ENCODE measurements at places on chromosomes 2 and 18.

DNA sequence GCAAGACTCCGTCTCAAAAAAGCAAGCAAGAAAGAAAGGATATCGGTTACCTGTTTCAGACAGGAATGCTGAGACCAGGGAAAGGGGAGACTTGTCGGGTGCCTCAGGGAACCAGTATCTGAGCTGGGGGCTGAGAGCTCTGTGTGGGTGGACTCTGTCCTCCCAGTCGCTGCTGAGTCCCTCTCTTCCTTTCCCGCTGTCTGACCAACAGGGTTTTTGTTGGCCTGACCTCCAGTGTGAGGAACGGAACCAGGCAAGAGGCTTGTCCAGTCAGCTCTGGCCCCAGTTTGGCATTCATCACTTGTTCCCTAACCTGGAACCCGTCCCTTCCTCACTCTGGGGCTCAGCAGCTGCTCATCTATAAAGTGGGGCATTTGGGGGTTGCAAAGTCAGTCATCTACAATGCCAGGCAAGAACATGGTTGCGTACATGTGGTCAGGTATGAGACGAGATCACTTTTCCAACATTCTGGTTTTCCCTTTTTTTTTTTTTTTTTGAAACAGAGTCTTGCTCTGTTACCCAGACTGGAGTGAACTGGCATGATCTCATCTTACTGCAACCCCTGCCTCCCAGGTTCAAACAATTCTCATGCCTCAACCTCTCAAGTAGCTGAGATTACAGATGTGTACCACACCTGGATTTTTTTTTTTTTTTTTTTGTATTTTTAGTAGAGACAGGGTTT, 116.4 kb downstream of the PLB1 start:
- DNase-seq, result no peak

DNA sequence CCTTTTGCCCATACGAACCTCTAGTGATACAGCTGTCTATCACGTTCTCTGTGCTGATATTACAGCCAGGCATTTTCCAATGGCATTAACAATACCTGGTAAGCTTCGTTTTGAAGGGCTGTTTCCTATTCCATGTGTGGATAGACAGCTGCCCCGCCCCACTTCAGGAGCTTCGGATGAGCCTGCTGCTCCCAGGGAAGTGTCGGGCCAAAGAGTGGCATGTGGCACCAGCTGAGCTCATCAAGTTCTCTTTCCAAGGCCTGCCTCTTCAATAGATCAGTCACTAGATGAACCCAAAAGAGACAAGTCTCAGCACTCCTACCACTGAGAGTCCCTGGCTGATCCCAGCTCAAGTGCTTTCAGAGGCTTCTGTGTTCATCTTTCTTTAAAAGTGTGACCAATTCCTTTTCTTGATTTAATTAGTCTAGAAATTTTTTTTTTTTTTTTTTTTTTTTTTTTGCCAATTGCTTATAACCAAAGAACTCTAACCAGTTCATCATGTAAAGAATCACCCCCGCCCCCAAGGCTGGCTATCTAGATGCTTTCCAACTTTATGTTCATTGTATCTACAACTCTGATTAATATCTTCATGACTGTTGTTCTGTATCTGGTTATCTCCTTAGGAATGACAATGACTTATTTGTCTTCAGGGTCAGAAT, 46.6 kb downstream of the HDAC4 start:
- no peak for DNase-seq

- no peak for DNase-seq
These were observed 48.2 kb downstream of the TWIST2 start for GRCh38 chr2:238895891-238896600.

DNA sequence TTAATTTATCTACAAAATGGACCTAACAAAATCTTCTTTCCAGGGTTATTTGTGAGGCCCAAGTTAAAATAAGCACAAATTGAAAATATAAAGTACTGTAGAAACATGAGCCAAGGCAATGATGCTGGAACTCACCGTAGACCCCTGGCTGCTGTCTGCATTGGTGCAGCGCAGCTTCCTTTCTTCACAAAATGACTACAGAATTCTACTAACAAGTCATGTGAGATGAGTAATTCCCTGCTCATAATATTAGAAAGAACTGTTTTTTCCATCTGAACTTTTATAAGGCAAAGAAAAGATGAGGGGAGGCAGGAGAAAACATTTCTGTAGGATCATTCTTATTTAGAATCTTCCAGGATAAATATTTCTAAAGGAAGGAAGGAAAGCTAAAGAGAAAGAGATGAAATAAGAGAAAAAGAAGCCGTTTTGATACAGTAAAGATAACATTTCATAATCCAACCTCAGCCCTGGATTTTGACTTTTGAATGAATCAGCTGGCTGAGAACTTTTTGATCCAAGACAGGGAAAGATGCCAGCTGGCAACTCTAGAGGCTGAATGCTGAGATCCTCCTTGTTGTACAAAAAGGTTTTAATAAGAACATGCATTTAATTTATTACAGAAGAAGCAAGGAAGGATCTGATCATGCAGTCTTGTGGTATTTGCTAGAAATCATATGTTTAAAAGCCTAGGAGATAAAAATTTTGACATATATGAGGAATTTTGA, 183.9 kb upstream of the KLHL14 start:
- no peak for DNase-seq

GRCh38 chr18:23852236-23853045, 162.1 kb upstream of the TTC39C start:
- no peak for DNase-seq

GRCh38 chr18:27695052-27695451, 481.9 kb downstream of the CDH2 start:
- no peak for DNase-seq

GRCh38 chr2:150076281-150076680, 411.2 kb downstream of the RND3 start:
- no peak for DNase-seq

DNA sequence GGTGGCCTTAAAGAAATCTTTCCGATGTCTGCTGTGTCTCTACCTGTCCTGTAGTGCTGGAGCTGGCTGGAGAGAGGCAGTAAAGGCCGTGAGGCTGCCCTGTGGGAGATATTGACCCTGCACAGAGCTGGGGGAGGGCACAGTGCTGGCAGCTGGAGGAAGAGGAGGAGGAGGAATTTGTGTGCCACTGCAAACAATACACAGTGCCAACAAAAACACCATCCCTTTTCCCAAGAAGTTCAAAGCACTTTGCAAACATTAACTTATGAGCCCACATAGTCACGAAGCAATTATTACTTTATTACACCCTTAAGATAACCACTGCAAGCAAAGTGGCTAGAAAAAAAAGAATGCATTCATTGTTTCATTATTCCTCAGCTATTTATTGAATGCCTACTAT, 45.0 kb upstream of the CYTIP start:
- DNase-seq, result no peak

GRCh38 chr2:127194447-127194846, 25.7 kb downstream of the CYP27C1 start:
- DNase-seq, result no peak

GRCh38 chr2:168327328-168327727, 79.9 kb upstream of the STK39 start:
- DNase-seq, result no peak

DNA sequence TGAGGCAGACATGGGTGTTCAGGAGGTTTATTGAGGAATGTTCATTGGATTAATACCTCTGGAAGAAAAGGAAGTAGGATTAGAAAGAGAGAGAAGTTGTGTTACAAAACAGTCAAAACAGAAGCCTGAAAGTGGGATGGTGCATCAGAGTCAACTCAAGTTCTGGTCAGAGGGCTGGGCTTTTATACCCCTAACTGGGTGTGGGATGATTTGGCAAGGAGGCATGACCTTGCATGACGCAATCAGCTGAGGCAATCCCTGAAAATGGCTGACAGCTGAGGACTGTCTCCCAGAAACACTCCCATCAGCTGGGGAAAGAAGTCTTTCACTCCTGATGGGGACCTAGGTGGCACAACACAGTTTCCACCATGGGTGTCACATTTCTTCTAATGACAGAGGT, 818.2 kb downstream of the SATB2 start:
- DNase-seq, result no peak

- DNase-seq, result no peak
These were observed 201.3 kb upstream of the APCDD1 start for GRCh38 chr18:10252952-10253705.

DNA sequence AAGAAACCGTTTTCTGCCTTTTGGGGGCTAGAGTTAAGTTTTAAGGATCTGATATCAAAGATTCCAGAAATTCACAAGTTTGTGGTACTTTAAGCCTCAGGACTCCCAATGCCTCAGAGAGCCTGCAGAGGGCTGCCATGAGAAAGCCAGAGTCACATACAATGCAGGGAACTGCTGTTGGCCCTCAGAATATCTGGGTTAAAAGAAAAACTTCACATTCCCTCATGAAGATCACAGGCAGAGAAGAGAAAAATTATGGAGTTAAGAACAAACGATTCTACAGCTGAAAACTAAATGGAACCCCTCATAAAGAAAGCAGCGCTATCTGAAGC, 39.5 kb downstream of the HDAC4 start:
- DNase-seq, result no peak

GRCh38 chr2:32514946-32515345, 112.9 kb upstream of the TTC27 start:
- DNase-seq, result no peak

GRCh38 chr2:25365241-25365640, 23.5 kb upstream of the DNMT3A start:
- no peak for DNase-seq
